ENCODE measurements at places on chromosomes 5 and 9. TPM values are rescaled to one million over a fixed set of nuclear protein-coding genes. Genes with fewer than 3 reads are reported as not detected.

PKD2L2 gene
- polyA plus RNA-seq = not detected

PNPLA7 gene
- 0.72 TPM for polyA plus RNA-seq

ANKRD34B gene
- 0.08 TPM for polyA plus RNA-seq

TMEM267 gene
- polyA plus RNA-seq = 9.7 TPM

STPG3 gene
- polyA plus RNA-seq = not detected

CRHBP gene
- polyA plus RNA-seq = not detected

FBP2 gene
- polyA plus RNA-seq = not detected

EIF4EBP3 gene
- polyA plus RNA-seq = not detected

IFNA13 gene
- polyA plus RNA-seq = not detected

PFN3 gene
- polyA plus RNA-seq = not detected

IL5 gene
- not detected for polyA plus RNA-seq

IFT74 gene
- polyA plus RNA-seq = 11.3 TPM

ITGA2 gene
- 0.34 TPM for polyA plus RNA-seq

SCGB3A2 gene
- not detected for polyA plus RNA-seq

GDF9 gene
- 4.6 TPM for polyA plus RNA-seq

PCDHGA3 gene
- polyA plus RNA-seq = 0.26 TPM

GPR150 gene
- polyA plus RNA-seq = not detected

FAM153A gene
- polyA plus RNA-seq = not detected

SH2D3C gene
- 19.4 TPM for polyA plus RNA-seq

KIAA0825 gene
- polyA plus RNA-seq = 5.1 TPM

PCDHA8 gene
- 1.4 TPM for polyA plus RNA-seq

ASPN gene
- polyA plus RNA-seq = 0.35 TPM

KIF4B gene
- not detected for polyA plus RNA-seq

ADAMTS19 gene
- polyA plus RNA-seq = 1.4 TPM

FUT7 gene
- polyA plus RNA-seq = 0.69 TPM

OR13J1 gene
- polyA plus RNA-seq = not detected

COL15A1 gene
- 3.4 TPM for polyA plus RNA-seq

SPATA31C1 gene
- polyA plus RNA-seq = not detected

LHX3 gene
- polyA plus RNA-seq = not detected

RLN2 gene
- polyA plus RNA-seq = not detected

LRRTM2 gene
- 6.1 TPM for polyA plus RNA-seq

NUTM2G gene
- polyA plus RNA-seq = 0.18 TPM

DOCK8 gene
- polyA plus RNA-seq = not detected

CCT5 gene
- polyA plus RNA-seq = 389 TPM

PHYHD1 gene
- polyA plus RNA-seq = not detected

ADAMTSL1 gene
- polyA plus RNA-seq = 1.1 TPM

NCS1 gene
- 73.3 TPM for polyA plus RNA-seq

NKD2 gene
- polyA plus RNA-seq = 7.2 TPM

STK32A gene
- polyA plus RNA-seq = 23.1 TPM

RPS23 gene
- 2,396 TPM for polyA plus RNA-seq

RICTOR gene
- 16.1 TPM for polyA plus RNA-seq

GABRA6 gene
- 2.2 TPM for polyA plus RNA-seq

TBC1D13 gene
- 24.4 TPM for polyA plus RNA-seq

CCIN gene
- polyA plus RNA-seq = not detected

FIBCD1 gene
- polyA plus RNA-seq = 1.6 TPM

FOXD4 gene
- 2.3 TPM for polyA plus RNA-seq

DEPDC1B gene
- 7.1 TPM for polyA plus RNA-seq

AHRR gene
- polyA plus RNA-seq = 0.26 TPM

GPR21 gene
- polyA plus RNA-seq = 7.2 TPM

RCL1 gene
- polyA plus RNA-seq = 7.5 TPM

OTP gene
- not detected for polyA plus RNA-seq

TAS2R1 gene
- 0.41 TPM for polyA plus RNA-seq

NMUR2 gene
- polyA plus RNA-seq = not detected

PCDHGB4 gene
- 13.0 TPM for polyA plus RNA-seq
